ENCODE measurements at places on chromosomes 3 and 15.

DNA sequence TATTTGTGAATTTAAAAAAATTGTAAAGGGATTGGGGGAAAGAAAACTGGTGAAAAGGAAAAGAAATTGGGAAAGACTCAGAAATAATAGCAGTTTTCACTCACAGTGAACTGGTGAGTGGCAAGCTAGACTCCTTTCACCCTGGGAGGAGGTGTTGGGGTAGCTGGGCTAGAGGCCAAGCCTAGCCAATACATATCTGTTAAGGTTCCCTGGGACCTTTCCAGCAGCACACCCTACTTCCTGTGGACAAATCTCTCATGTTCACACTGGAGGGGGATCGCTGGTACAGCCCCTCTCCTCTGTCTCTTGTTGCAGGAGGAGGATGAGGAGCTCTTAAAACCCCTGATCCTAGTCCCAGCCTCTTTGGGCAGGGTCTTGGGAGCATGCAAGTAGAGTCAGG, 3.7 kb upstream of the RPP25 start:
- DNase-seq: no peak

- no peak for DNase-seq
Observed at GRCh38 chr3:42033741-42034140, 57.4 kb upstream of the TRAK1 start.

GRCh38 chr3:125375950-125376679, 990 bp upstream of the ZNF148 start:
- no peak for DNase-seq

DNA sequence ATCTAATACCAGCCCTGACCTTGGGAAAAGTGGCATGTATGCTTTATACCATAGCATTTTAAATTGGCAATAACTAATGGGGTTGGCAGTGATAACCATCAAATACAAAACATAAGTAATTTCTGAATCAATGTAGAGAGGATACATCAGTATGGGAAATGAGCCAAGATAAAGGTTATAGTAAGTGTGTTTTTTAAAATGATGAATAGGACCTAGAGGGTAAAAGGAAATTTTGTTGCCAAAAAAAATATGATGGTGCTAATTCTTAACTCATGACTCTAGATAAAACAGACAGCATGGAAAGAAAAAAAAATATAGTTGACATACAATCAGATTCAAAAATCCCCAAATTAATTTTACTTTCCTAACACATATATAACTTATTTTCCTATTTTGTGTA, 75.4 kb upstream of the ROBO1 start:
- no peak for DNase-seq

DNA sequence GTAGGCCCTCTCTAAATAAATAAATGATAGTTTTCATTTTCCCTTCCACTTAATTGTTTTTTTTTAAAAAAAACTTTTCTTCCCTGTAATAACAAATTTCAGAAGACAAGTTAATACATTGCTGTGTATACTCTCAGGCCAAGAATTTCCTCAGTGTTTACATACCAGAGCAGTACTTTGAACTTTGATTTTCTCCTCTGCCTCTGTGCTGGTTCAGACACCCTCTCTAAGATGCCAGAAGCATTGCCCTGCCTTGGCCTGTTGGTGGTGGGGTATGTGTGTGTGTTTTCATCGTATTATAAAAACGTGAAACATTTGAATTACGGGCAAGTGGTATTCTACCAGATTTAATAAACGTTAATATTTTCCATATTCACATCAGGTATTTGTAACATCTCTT, 70.1 kb downstream of the SMAD3 start:
- no peak for DNase-seq

- no peak for DNase-seq
Observed at GRCh38 chr3:27542476-27542875, 58.3 kb upstream of the SLC4A7 start.

DNA sequence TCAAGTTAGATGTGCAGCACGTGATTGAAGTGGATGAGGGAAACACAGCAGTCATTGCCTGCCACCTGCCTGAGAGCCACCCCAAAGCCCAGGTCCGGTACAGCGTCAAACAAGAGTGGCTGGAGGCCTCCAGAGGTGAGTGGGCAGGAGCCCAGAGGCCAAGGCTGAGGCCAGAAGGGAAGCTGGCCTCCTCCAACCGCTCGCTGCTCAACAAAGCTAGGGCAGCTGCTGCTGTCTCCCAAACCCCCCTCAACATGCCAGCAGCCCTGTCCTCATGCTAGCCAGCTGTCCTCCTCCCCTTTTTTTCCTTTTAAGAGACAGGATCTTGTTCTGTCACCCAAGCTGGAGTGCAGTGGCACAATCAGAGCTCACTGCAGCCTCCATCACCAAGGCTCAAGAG, 57.0 kb downstream of the BOC start:
- no peak for DNase-seq

GRCh38 chr3:167913219-167913835, 177.8 kb downstream of the SERPINI1 start:
- DNase-seq: no peak
